ENCODE measurements at places on chromosomes 5 and 9.

DNA sequence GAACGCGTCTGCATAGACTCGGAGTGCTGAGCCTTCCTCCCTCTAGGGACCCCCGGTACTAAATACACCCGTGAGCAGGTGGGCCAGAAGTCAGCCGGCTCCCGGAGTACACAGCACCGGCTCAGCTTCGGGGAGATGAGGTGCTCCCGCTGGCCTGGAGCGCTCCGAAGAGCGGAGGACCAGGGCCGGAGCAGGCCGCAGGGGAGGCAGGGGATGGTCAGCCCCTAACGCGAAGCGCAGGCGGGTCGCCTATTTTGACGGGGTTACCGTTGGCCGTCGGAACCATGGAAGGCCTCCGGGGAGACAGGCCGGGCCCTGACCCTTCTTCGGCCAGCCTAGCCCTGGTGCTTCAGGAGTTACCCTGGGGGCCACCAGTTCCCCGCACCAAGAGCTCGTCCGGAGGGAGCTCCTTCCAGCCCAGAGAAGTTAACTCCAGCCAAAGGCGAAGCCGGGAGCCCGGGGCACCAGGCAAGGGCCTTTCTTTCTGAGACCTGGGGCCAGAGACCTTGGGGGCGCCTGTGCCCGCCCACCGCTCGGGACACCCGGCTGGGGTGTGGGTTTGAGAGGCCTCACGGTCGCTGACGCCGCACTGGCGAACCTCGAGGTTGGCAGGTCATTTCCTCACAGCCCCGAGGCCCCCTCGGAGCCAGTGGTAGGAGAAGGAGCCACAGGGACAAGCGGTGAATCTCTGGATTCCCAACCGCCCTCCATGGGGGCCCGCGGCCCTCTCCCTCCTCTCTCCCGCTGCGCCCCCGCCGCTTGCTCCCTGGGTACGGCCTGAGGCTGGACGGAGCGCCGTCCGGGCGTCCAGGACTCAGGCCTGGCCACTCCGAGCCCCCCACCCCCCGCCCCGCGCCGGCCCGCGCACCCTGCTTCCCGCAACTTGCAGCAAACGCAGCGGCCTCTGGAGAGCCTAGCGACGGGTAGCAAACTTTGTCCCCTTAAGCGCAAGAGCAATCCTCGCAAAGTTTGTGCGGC is 3.4 kb upstream of the IRX4 start:
- DNase-seq, result no peak

DNA sequence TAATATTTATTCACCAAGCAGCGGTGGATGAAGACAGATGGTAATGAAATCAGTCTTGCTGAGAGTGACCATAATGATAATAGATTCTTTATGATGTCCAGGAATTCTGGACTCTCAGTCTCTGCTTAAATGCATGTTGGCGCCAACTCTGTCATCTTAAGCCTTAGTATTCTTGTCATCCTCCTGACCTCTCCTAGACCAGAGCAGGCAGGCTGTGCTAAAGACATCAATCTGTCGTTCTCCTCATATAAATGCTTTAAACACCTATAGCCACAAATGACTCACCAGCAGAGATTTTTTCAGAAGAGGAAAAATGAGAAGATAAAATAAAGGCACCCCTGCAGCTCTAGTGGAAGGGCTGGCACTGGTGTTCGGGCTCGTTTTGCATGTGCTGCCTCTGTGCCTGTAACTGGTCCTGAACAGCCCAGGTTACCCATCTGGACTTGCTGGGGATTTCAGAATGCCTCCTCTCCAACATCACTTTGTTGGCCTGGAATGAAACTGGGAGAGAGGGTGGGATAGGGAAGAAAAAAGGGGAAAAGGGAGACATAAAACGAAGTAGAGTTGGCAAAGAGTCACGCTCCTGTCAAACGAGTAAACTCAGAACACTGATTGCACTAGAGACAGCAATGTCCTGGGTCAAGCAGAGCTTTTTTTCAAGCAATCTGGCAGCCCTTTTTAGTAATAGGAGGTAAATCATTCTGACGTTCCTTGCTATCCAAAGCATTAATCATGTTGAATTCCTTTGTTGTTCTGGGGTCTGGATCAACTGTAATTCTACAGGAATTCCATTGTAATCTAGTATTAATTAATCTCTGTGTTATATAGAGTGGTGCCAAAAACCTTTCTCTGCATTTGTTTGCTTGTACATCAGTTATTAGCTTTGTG is 195.5 kb upstream of the CLINT1 start:
- DNase-seq, result no peak

DNA sequence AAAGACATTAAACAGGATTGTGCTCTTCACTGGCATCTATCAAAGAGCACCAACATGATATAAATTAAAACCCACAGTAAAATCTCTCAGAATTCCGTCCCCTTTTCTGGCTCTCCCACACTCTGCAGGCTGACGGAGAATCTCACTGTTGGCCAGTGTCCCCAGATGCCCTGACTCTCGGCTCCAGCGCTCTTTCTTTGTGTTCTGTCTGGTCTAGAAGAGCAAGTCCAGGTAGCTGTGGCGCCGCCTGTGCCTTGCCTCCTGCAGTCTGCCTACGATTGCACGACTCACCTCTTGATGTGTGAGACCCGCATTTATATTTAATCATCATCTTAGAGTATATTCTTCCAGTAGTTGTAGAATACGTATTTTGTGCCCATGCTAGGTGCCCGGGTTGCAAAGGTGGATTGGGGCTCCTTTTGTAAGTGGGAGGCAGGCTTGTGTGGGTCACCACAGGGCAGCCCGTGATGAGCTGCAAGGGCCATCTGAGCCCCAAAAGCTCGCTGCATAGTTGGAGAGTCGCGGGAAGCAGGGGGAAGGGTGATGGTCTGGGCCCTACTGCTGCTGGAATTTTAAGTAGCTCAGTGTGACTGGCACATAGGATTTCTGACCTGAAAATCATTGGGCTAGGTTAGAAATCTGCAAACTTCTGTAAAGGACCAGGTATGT is 55.6 kb downstream of the EHMT1 start:
- DNase-seq, result no peak

DNA sequence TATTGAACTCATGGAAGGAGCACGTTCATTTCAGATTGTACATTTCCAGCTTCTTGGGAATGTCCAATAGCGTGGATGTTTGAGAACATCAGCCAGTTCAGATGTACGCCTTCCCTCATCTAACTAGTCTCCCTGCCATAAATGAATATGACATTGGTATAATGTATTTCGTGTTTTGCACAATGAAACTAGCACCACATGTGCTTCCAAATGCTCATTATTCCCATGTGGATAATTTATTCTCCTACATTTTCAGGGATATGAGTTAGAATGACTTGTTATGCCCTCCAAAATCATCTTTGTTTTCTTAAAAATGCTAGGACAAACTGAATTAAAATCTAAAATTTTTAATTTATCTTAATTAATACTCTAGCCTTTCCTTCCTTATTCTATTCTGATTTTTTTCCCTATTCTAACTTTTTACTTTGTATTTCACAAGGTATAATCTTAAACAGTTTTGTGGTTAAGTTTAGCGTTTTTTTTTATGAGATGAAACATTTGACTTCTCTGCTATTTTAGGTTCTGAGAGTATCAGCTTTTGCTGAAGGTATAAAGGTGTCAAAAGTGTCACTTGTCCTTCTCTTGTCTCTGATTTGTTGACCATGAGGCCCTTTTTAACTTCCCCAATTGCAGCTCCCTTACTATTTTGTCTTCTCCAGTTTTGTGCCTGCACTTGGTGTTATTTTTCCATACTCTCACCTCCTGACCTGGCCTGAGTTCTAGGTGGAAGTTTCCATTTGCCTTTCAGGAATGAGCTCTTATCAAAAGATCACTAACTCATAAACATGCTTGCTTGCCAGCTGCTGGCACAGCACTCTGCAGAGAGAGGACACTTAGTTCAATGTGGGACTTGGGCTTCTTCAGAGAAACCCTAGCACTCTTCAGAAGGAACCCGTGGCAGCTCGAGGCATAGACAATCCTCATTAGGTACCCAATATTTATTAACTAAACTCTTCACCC is 106.8 kb downstream of the FRMD3 start:
- no peak for DNase-seq

DNA sequence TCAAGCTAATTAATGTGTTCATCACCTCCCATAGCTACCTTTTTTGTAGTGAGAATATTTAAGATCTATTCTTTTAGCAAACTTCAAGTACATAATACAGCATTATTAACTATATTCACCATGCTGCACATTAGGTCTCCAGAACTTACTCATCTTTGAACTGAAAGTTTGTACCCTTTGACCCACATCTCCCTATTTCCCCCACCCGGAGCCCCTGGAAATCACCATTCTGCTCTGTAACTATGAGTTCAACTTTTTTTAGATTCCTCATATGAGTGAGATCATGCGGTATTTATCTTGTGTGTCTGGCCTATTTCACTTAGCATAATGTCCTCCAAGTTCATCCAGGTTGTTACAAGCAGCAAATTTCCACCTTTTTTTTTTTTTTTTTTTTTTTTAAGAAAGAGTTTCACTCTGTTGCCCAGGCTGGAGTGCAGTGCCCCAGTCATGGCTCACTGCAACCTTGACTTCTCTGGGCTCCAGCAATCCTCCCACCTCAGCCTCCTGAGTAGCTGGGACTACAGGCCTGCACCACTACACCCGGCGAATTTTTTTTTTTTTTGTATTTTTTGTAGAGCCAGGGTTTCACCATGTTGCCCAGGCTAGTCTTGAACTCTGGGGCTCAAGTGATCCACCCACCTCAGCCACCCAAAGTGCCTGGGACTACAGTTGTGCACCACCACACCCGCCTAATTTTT is 100.4 kb upstream of the SAP30L start:
- no peak for DNase-seq

DNA sequence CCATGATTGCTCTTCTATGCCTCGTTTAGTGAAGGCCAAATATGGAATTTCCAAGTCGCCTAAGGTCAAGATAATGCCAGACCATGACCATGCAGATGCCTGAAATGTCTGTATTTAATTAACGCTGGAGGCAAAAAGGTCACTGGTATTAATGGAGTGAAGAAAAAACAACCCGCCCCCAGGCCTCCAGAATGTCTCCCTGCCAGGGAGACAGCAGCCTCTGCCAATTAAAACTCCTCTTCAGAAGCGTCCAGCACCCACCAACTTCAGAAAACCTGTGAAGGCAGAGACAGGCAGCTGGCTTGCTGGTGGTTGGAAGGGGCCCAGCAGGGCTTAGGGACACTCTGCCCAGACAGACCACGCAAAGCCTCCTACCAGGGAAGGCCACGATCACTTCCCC is 94.4 kb downstream of the VAV2 start:
- no peak for DNase-seq

GRCh38 chr9:73135394-73135793 is 16.3 kb upstream of the ANXA1 start:
- DNase-seq, result no peak

DNA sequence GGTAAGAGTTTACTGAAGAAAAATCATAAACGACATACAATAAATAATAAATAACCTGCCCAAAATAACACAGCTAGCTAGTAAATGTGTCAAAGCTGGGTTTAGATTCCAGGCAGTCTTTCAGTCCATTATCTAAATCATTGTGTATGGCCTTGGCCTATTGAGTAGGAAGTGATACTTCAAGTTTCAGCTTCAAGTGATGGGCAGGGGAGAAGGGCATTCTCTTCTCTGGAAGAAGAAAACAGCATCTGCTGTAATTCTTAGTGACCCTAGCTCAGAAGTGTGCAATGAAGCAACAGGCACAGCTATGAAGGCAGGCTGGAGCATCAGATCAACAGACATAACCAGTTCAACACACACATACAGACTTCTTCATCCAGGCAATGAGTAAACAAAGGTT is 42.5 kb downstream of the FNIP1 start:
- no peak for DNase-seq

- DNase-seq, result no peak
These were observed 98.9 kb downstream of the USP20 start for GRCh38 chr9:129934041-129934591.

DNA sequence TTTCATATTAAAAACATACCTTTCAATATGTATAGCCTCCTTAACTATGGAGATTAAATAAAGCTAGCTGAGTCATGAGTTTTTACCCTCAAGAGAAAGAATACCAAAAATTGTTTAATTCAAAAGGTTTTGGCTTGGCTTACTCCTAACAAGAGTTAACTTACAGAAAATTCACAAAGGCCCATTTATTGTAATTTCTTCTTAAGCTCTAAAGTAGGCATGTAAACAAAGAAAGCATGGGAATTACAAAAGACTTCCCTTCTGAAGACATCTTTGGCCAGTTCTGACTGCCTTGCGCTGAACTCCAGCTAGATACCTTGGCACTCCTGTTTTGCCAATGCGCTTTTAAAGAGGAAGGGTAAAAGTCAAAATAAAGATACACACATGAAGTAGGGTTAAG is 28.2 kb downstream of the PUM3 start:
- DNase-seq, result no peak

DNA sequence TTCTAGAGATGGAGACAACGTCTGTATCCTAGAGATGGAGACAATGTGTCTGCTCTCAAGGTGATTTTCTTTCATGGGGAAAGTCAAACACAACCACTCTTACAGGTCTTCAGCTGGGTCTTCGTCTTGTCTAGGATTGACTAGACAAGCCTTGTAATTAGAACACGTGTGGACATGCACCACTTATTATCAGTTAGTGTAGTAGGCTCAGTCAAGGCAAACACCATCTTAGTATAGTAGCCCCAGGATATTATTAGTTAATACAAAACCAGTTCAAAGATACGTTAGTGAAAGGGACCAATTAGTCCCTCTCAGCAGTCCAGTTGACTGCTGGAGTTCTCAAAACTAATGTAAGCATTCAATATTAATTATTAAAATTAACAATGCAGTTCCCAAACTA is 15.1 kb upstream of the CCL28 start:
- no peak for DNase-seq

DNA sequence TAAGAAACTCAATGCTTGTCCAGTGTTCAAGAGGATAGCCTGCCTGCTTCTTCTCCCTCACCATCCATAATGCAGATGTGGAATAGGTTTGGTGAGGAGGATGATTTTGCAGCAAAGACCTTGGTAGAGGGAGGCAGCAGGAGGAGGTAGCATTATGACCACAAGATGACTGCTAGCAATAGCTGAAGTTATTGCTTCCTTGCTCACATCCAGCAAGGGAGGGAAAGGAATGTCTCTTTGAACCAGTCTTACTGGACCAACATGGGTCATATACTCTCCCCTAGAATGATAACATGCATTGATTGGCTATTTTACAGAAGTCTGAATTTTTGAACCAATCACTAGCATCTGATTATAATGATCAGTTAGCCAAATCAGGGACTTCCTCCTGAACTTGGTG is 607.6 kb downstream of the EBF1 start:
- no peak for DNase-seq

DNA sequence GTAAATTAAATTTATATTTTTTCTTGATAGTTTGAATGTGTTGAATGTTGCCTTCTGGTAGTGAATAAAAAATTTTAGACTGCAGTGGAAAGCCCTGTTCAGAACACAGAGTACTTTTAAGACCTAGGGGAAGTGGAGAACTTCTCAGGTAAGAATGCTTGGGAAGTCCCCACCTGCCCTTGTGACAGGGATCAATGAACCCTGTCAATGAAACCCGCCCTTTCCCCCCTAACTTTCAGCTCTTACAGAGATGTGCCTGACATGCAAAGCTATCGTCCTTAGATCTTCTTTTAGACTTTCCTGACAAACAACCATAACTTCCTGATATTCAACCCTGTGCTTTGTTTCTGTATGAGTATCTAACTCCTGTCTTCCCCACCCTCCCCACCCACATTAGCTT is 562.7 kb downstream of the TLE4 start:
- DNase-seq, result no peak

GRCh38 chr5:81398741-81399140 is 4.8 kb upstream of the ACOT12 start:
- peak; percentile 26 for DNase-seq

- no peak for DNase-seq
These were observed 100.6 kb downstream of the ZCCHC7 start for GRCh38 chr9:37220971-37221370.

Measured in Kasumi-1 (cell line).